Thoracic aorta (tissue), 2 donors: ENCODE measurements at places on chromosomes 3 and 15. TPM values are rescaled to one million over a fixed set of nuclear protein-coding genes. Genes with fewer than 3 reads are reported as not detected.

EFCC1 gene
- 1.4 TPM for total RNA-seq

AMIGO3 gene
- 3.0 TPM for total RNA-seq

OCA2 gene
- 8.0 TPM for total RNA-seq

CELSR3 gene
- total RNA-seq: 1.3 TPM

XCR1 gene
- not detected for total RNA-seq

EOMES gene
- 0.63 TPM for total RNA-seq

NR2F2 gene
- total RNA-seq: 31.8 TPM

LRCH3 gene
- 87.6 TPM for total RNA-seq

OR4F6 gene
- not detected for total RNA-seq

PLA2G4F gene
- total RNA-seq: 0.27 TPM

BUB1B gene
- 3.5 TPM for total RNA-seq

TRPM7 gene
- total RNA-seq: 45.9 TPM

TNFAIP8L3 gene
- total RNA-seq: 33.3 TPM

SCG5 gene
- total RNA-seq: 2.4 TPM

LMOD3 gene
- not detected for total RNA-seq

CGNL1 gene
- total RNA-seq: 33.5 TPM

RAD51 gene
- total RNA-seq: not detected

BRK1 gene
- 55.0 TPM for total RNA-seq

CYP1A2 gene
- not detected for total RNA-seq

GJD2 gene
- not detected for total RNA-seq

HTR3E gene
- total RNA-seq: not detected

TMEM158 gene
- total RNA-seq: 0.41 TPM

HES1 gene
- 29.3 TPM for total RNA-seq

INKA1 gene
- total RNA-seq: 6.4 TPM

KCNH8 gene
- not detected for total RNA-seq

HACL1 gene
- 21.6 TPM for total RNA-seq
